ENCODE measurements at places on chromosomes 12 and 14.

DNA sequence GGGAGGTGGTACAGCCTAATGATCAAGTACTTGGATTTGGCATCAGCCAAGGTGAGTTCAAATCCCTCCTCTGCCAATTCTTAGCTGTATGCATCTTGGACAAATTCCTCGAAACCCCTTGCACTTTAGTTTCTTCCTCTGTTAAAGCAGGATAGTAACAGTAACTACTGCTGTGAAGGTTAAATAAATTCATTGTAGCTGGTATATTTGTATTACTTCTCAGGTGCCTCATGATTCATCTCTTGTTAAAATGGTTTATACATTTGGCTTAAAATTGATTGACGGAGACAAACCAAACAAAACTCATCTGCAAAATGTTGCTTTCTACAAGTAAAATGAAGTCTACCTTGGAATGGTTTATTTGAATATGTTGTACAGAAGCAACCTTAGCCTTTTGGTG is 2.3 kb upstream of the PTPRB start:
- H3K4me3 ChIP-seq, result no peak overlapping the region
- H3K27ac ChIP-seq, result no peak overlapping the region
- H3K36me3 ChIP-seq, result no peaks in the 10 kb centered on the region
- no peak for DNase-seq

GRCh38 chr14:35287431-35288013 is 4.7 kb upstream of the PSMA6 start:
- no peaks in the 10 kb centered on the region for H3K27me3 ChIP-seq
- peaks cover 5% of the 10 kb centered on the region for H3K36me3 ChIP-seq
- DNase-seq, result no peak
- H3K4me1 ChIP-seq, result peaks cover 4% of the 10 kb centered on the region
- H3K27ac ChIP-seq, result no peak overlapping the region
- no peak overlapping the region for H3K4me3 ChIP-seq

- H3K36me3 ChIP-seq, result no peaks in the 10 kb centered on the region
- no peaks in the 10 kb centered on the region for H3K4me1 ChIP-seq
- H3K4me3 ChIP-seq, result no peak overlapping the region
- peaks cover 63% of the 10 kb centered on the region for H3K27me3 ChIP-seq
These were observed 84.4 kb downstream of the NOC4L start for GRCh38 chr12:132228476-132229192.

- no peaks in the 10 kb centered on the region for H3K4me1 ChIP-seq
- H3K4me3 ChIP-seq, result no peak overlapping the region
- no peaks in the 10 kb centered on the region for H3K36me3 ChIP-seq
- H3K27ac ChIP-seq, result no peak overlapping the region
These were observed 17.2 kb downstream of the FAM186B start for GRCh38 chr12:49588281-49588680.

DNA sequence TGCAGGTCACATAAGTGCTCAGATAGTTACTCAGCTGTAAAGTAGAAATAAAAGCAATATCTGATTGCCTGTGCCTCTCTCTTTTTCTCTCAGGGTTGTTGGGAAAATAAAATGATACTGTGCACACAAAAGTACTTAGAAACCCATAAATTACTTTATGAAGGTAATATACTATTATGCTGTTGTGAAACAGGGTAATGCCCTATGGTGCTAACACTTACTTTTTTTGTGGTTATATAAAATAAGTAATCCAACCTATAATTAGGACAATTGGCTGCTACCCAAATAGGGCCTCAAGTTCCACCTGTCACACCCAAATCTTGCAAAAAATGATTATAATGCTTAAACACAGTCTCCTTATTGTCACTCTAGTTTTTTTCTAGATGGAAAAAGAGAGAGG is 50.6 kb downstream of the DAAM1 start:
- no peak overlapping the region for H3K27ac ChIP-seq
- no peaks in the 10 kb centered on the region for H3K36me3 ChIP-seq

- H3K27me3 ChIP-seq, result peaks cover 6% of the 10 kb centered on the region
- H3K4me1 ChIP-seq, result peaks cover under 1% of the 10 kb centered on the region
These were observed 15.7 kb upstream of the CIPC start for GRCh38 chr14:77082356-77082755.

GRCh38 chr14:106807493-106807892 is 1281.1 kb downstream of the TMEM121 start:
- no peaks in the 10 kb centered on the region for H3K4me1 ChIP-seq
- no peaks in the 10 kb centered on the region for H3K36me3 ChIP-seq
- H3K4me3 ChIP-seq, result no peak overlapping the region

DNA sequence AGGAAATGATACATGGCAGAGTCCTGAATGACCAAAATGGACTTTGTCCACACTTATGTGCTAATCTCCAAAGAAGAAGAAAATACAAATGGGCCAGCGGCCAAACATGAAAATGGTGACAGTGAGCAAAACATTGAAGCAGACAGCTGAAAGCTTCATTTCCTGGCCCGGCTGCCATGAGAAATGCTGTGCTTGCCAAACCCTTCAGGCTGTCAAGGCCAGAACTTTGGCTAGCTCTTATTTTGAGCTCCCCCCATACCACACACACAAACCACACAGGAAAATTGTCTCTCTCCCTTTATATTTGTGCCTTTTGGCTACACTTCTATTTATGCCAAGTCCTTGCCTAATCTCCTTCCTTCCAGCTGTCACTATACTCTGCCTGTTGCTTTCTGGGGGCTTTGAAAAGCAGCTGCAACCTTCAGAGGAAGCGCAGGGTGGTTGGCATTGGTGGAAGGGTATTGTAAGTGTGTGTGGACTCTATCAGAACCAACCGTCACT is 323.8 kb downstream of the RAD51B start:
- H3K36me3 ChIP-seq, result no peaks in the 10 kb centered on the region
- no peaks in the 10 kb centered on the region for H3K27me3 ChIP-seq
- peak; percentile 87 for DNase-seq
- no peak overlapping the region for H3K4me3 ChIP-seq
- H3K4me1 ChIP-seq, result no peaks in the 10 kb centered on the region
- H3K27ac ChIP-seq, result peak overlapping the region; percentile 69

DNA sequence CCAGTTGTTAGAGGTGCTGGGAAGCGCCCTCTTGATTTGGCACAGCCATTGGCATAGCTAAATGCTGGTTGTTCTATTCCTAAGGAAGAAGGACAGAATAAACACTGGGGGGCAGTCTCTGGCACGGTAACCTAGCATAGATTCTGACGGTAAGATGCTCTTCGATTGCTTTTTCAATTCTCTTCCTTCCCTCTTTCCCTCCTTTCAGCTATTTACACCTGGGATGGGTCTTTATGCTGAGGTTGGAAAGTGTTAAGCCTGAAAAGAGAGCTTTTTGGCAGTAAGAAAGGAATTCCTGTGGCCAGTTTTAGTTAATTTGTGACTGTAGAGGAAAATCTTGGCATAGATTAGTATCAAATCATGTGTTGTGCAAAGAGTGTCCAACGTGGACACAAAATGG is 162.8 kb downstream of the SNAPC1 start:
- H3K27ac ChIP-seq, result no peak overlapping the region
- H3K4me1 ChIP-seq, result no peaks in the 10 kb centered on the region
- no peaks in the 10 kb centered on the region for H3K36me3 ChIP-seq

GRCh38 chr14:53900499-53900898 is 56.1 kb downstream of the BMP4 start:
- no peak overlapping the region for H3K27ac ChIP-seq
- H3K36me3 ChIP-seq, result no peaks in the 10 kb centered on the region
- peak; percentile 69 for DNase-seq

GRCh38 chr12:16387919-16388318 is 40.5 kb downstream of the MGST1 start:
- H3K4me1 ChIP-seq, result peaks cover 5% of the 10 kb centered on the region
- no peak overlapping the region for H3K27ac ChIP-seq
- no peak overlapping the region for H3K4me3 ChIP-seq
- no peak for DNase-seq
- no peaks in the 10 kb centered on the region for H3K36me3 ChIP-seq
- H3K27me3 ChIP-seq, result no peaks in the 10 kb centered on the region

DNA sequence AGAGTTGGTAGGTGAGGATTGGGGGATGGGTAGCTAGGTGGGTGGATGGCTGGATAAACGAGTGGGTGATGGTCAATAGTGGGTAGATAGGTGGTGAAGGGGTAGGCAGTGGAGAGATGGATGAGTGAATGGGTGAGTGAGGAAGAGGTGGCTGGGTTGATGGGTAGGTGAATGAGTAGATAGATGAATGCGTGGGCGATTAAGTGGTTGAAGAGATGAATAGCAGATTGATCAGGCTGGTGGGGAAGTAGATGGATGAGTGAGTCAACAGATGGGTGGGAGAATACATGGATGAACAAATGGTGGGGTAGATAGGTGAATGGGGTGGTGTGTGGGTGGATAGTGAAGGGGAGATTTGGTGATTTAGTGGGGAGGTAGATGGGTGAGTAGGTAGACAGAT is 51.1 kb downstream of the SYNE3 start:
- no peaks in the 10 kb centered on the region for H3K27me3 ChIP-seq
- no peak overlapping the region for H3K27ac ChIP-seq
- peaks cover 5% of the 10 kb centered on the region for H3K4me1 ChIP-seq
- DNase-seq, result no peak

DNA sequence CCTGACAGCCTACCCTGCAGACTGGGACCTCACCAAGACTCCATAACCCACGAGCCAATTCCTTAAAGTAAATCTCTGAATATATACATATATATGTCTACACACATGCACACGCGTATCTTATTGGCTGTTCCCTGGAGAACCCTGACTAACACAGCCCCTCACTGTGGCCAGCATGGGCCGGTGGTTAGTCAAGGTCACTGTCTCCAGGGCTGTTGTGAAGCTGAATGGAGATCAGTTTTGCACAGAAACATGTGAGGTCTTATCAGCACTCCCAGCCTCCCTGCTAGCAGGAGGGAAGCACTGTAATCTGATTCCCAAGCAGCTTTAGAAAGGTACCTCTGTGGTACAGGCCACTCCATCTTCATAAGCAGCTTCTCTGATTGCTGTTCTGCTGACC is 46.6 kb upstream of the PLEKHG6 start:
- H3K27ac ChIP-seq, result no peak overlapping the region
- H3K27me3 ChIP-seq, result no peaks in the 10 kb centered on the region
- no peak overlapping the region for H3K4me3 ChIP-seq
- H3K4me1 ChIP-seq, result peaks cover 3% of the 10 kb centered on the region
- no peak for DNase-seq

DNA sequence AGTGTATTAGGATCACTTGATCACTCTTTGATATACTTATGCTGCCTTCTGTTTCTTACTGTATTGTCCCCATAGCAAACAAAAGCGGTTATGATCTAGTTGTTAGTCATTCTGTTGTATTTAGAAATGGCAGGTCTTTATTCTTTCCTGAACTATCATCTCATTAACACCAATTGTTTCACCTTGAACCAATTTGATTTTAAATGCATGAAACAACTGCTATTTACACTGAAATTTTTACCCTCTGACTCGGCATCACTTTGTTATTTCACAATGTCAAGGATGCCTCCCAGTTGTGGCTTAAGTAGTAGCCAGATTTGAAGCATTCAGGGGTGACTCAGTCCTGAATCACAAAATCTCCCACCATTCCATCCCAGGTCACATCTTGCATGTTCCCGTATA is 303.5 kb downstream of the EGLN3 start:
- DNase-seq, result no peak
- H3K27me3 ChIP-seq, result no peaks in the 10 kb centered on the region
- no peaks in the 10 kb centered on the region for H3K36me3 ChIP-seq

- DNase-seq, result peak; percentile 94
- H3K4me3 ChIP-seq, result peak overlapping the region; percentile 21
- H3K4me1 ChIP-seq, result peaks cover 41% of the 10 kb centered on the region
- H3K27me3 ChIP-seq, result no peaks in the 10 kb centered on the region
- H3K27ac ChIP-seq, result peak overlapping the region; percentile 97
- H3K36me3 ChIP-seq, result no peaks in the 10 kb centered on the region
These were observed 21.1 kb upstream of the LGALS3 start for GRCh38 chr14:55107766-55108554.

DNA sequence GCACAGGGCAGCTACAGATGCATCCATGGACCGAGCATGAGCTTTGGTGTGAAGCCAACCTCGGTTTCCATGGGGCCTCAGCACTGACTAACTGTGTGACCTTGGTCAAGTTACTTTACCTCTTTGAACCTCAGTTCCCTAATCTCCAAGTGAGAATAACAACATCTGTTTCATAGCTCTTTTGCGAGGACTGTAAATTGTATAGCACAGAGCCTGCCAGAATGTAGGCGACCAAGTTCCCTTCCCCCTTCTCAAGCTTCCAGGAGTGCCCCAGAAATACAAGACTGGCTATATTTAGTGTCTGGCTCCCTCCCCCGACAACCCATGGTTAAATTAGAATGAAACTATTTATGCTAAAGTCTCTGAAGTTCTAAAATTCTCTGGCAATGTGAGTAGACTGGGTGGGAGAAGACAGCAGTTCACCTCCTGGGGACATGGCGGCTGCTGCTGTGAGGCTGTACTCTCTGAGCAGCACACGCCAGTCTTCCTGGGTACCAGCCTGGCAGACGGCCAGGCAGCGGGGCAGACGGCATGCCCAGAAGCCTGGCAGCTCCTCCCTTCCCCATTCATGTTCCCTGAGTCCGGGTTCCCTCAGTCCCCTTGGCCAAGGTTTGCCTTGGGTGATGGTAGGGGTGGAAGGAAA is 22.0 kb upstream of the TMED10 start:
- no peaks in the 10 kb centered on the region for H3K36me3 ChIP-seq
- no peak overlapping the region for H3K4me3 ChIP-seq
- peaks cover 16% of the 10 kb centered on the region for H3K4me1 ChIP-seq
- H3K27ac ChIP-seq, result peak overlapping the region; percentile 44

- no peaks in the 10 kb centered on the region for H3K4me1 ChIP-seq
- no peaks in the 10 kb centered on the region for H3K27me3 ChIP-seq
- no peak overlapping the region for H3K4me3 ChIP-seq
- no peaks in the 10 kb centered on the region for H3K36me3 ChIP-seq
- DNase-seq, result peak; percentile 50
These were observed 542.1 kb upstream of the ATP2B1 start for GRCh38 chr12:90250766-90251165.

- no peaks in the 10 kb centered on the region for H3K27me3 ChIP-seq
- no peak overlapping the region for H3K27ac ChIP-seq
- no peak overlapping the region for H3K4me3 ChIP-seq
- no peaks in the 10 kb centered on the region for H3K4me1 ChIP-seq
- H3K36me3 ChIP-seq, result peaks cover 83% of the 10 kb centered on the region
These were observed 7.6 kb downstream of the CALCOCO1 start for GRCh38 chr12:53719649-53720048.

- H3K27me3 ChIP-seq, result no peaks in the 10 kb centered on the region
- H3K4me1 ChIP-seq, result no peaks in the 10 kb centered on the region
- no peak overlapping the region for H3K4me3 ChIP-seq
- no peaks in the 10 kb centered on the region for H3K36me3 ChIP-seq
- DNase-seq, result peak; percentile 63
- no peak overlapping the region for H3K27ac ChIP-seq
These were observed 79.3 kb downstream of the TMEM121 start for GRCh38 chr14:105605464-105606304.

GRCh38 chr14:98940693-98941437 is 331.1 kb downstream of the BCL11B start:
- no peaks in the 10 kb centered on the region for H3K4me1 ChIP-seq
- H3K4me3 ChIP-seq, result no peak overlapping the region
- H3K36me3 ChIP-seq, result no peaks in the 10 kb centered on the region
- no peak overlapping the region for H3K27ac ChIP-seq
- no peak for DNase-seq
- H3K27me3 ChIP-seq, result peaks cover 18% of the 10 kb centered on the region
